ENCODE measurements at places on chromosomes 3 and 15.

- DNase-seq, result no peak
Measured at GRCh38 chr3:101381809-101382208, 61.4 kb upstream of the IMPG2 start.

GRCh38 chr3:193594946-193595689 is 2.1 kb downstream of the OPA1 start:
- no peak for DNase-seq

DNA sequence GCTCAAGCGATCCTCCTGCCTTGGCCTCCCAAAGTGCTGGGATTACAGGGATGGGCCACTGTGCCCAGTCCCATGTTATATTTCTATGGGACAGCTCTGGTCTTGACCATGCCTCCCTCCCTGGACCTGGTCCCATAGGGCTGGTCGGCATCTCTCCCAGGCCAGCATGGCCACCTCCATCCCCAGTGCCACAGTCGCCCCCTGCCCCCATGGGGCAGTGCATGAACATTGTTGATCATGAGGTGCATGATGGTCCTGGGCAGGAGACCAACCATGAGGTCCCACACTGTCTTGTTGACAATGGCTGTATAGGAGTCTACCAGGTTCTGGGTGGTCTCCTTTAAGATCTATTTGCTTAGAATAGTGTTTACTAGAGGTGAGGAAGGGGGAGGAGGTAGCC is 6.5 kb downstream of the RPS17 start:
- DNase-seq, result no peak

DNA sequence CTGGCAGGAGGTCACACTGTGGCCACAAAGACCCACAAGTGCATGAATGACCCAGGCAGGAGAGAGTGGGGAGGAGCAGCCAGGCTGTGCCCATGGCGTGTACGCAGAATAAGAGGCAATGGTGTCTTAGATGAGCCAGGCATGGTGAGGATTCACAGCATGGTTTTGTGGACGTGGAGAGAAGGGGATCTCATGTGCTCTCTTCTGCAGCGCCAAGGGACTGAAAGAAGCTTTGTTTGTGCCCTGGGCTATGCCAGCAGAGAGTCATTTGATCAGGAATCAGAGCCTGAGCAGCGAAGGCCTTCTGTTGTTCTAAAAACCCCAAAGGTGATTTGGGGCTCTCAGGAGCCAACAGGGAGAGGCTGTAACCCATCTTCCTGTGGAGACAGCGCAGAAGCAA is 18.7 kb upstream of the RPP14 start:
- DNase-seq, result no peak

DNA sequence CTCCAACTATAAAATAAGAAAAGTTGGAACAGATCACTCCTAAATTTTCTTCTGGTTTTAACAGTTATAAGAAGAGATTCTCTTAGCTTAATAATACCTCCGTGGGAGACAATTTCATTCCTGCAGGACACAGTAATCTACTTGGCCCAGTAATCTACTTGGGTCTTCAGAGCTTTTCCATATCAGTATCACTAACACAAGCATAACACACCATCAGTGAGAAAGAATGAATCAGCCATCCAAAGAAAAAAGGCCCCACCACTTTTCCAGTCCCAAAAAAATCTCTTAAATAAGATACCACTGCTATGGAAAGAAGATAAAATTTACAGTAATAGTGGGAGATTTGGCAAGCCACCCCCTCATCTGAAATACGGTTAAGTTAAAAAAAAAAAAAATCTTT is 20.2 kb downstream of the SIN3A start:
- DNase-seq, result no peak

- no peak for DNase-seq
Measured at GRCh38 chr3:9398700-9399336, 1.4 kb downstream of the SETD5 start.

GRCh38 chr15:63122002-63122875 is 578 bp downstream of the LACTB start:
- DNase-seq, result peak; percentile 95

GRCh38 chr3:134824791-134825190 is 29.7 kb downstream of the EPHB1 start:
- no peak for DNase-seq

DNA sequence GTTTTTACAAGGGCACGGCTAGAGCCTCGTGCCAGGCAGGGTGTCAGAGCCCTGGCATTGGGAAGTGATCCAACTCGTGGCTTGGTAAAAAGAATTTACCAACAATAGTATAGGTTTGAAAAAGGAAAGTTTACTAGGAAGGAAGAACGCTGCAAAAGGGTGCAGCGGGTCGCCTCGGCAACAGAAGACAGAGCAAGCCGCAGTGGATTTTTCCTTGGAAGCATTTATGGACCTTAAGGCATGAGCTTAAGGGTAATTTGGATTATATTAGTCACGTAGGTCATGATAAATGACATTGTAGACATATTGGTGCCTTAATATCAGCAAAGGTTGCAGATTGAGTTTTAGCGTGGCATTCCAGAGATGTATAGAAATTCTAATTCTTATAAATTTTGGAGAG is 163.4 kb upstream of the PPP2R3A start:
- DNase-seq, result no peak

GRCh38 chr15:78750566-78750965 is 60.7 kb downstream of the ADAMTS7 start:
- no peak for DNase-seq

- no peak for DNase-seq
Measured at GRCh38 chr3:21405671-21406667, 345.0 kb downstream of the ZNF385D start.

DNA sequence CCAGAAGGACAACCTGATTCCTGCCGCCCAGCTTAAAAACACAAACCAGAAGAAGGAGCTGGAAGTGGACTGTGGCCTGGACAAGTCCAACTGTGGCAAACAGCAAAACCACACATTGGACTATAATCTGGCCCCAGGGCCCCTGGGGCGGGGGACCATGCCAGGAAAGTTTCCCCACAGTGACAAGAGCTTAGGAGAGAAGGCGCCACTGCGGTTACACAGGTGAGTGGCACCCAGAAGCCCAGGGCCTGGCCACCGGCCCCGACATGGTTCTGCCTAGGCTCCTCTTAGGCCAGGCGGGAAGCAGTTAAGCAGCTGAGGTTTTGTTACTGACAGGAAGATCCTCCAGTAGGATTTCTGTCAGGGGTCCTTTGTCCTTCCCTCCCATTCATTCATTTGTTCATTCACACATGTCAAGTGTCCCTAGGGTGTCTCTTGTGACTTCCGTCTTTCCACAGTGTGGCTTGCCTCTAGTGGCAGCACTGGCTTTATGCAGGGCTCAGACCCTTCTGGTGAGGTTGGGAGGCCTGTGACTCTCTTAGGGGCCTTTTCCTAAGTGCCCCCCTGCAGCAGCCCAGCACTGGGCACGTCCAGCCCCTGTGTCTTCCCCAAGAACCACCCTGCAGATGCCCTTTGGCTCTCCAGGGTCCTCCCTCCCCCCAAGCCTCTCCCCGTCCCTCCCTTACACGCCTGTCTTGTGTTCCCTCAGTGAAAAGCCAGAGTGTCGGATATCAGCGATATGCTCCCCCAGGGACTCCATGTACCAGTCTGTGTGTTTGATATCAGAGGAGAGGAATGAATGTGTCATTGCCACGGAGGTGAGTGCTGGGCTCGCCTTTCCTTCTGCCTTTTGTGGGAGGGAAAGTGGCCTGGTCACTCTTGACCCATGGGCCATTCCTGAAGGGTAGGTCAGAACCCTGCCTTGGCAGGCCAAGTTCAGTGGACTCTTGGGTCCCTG is 7.8 kb downstream of the DLL4 start:
- DNase-seq, result no peak

- DNase-seq, result peak; percentile 50
Measured at GRCh38 chr3:57164217-57164656, 916 bp downstream of the IL17RD start.

GRCh38 chr15:80568876-80569605 is 126.1 kb upstream of the ABHD17C start:
- no peak for DNase-seq

- DNase-seq, result no peak
Measured at GRCh38 chr3:5977331-5977730, 789.8 kb downstream of the EDEM1 start.

DNA sequence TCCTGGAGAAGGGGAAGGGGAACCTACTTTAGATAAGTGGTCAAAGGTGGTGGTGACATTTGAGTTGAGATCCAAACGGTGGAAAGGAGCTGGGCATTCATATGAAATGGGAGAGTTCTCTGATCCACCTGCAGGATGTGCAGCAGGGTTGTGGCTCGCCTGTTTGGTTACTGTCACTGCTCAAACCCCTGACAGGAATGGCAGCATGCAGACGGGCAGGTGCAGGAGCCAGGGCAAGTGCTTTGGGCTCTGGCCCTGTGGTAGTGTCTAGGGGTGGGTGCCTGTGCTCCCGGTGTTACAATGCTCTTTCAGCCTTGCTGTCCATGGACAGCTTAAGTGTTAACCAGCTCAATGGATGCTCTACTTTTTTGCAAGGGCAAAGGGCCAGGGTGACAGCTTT is 18.5 kb downstream of the PAQR9 start:
- DNase-seq, result no peak

DNA sequence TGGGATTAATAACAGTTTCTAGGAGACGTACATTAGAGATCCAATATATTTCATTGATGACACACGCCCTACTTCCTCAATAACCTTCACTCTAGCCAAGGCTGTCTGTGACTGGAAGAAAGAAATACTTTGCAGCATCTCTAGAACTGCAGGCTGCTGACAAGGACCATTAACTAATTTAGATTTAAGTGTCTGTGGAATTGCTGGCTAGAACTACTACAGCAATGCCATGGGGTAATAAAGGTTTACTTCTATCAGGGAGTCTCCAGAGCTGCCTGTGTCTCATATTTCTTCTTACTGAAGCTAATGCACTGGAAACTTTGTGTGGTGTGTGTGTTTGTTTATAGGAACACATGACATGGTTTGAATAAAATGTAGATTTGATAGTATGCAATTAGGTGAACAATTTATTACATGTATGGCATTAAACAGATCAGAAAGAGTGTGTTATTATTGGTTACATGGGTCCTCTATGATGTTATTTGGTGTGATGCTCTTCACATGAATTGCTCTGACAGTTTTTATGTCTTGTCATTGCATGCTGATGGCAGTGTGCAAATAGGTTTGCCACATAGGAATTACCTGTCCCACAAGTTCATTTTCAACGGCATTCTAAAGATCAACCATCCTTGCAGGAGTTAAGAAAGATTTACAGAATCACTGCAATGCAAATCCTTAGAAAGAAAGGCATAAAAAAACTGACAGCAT is 916.2 kb upstream of the CADM2 start:
- no peak for DNase-seq

GRCh38 chr3:148008591-148008990 is 599.4 kb downstream of the ZIC1 start:
- no peak for DNase-seq

GRCh38 chr3:15023719-15024118 is 41.4 kb downstream of the MRPS25 start:
- no peak for DNase-seq

DNA sequence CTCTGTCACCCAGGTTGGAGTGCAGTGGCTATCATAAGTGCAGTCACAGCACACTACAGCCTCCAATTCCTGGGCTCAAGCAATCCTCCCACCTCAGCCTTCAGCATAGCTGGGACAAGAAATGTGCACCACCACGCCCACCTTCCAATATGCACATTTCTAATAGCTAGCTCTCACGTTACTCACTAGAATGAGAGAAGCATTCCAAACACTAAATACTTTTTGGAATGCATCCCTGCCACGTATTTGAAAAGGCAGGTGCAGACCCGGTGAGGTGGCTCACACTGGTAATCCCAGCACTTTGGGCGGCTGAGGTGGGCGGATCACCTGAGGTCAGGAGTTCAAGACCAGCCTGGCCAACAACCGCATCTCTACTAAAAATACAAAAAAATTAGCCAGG is 7.6 kb upstream of the TCF12 start:
- no peak for DNase-seq

DNA sequence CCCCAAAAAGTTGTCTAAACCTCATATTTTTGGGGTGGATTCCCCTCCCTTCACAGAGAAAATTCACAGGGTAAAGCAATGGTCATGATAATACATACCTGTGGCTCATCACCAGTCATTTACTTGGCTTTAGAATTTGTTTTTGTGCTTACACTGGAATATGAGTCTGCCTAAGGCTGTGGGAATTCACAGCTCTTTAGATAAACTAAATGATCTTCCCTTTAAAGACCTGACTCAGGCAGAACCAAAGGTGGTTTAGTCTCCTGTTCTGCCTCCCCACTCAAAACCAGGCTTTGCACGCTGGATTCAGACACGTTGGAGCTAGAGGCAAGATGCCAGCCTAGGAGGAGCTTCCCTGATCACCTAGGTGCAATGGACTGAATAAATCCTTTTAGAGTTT is 40.3 kb upstream of the BNC1 start:
- no peak for DNase-seq

GRCh38 chr3:150221904-150222523 is 186.1 kb upstream of the TSC22D2 start:
- DNase-seq, result no peak

- DNase-seq, result no peak
Measured at GRCh38 chr15:42239528-42240182, 31.6 kb upstream of the VPS39 start.

DNA sequence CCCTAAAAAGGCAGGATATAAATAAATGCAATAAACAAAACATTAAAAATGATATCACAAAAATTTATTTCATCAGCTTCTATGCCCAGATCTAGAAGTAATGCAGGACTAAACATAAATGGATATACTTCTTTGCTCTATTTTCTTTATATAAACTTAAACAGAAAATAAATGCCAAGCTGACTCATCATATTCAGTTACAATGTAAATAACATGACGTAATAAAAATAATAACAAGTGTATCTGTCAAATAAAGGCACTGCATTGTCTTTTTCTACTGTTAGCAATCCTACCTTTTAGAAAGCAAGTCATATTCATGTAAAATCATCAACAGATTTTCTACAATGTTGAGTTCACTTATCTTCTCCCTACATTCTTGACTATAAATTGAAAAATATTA is 61.6 kb downstream of the NEK10 start:
- DNase-seq, result no peak

GRCh38 chr15:56744701-56745683 is 11.7 kb upstream of the ZNF280D start:
- no peak for DNase-seq

- DNase-seq, result no peak
Measured at GRCh38 chr3:130748981-130749380, 2.4 kb upstream of the PIK3R4 start.
